ENCODE measurements at places on chromosomes 5 and 9. TPM values are rescaled to one million over a fixed set of nuclear protein-coding genes. Genes with fewer than 3 reads are reported as not detected.

Gene SLC45A2
- 0.46 TPM for polyA plus RNA-seq

Gene NDUFS4
- polyA plus RNA-seq = 143 TPM

- no peaks in the 10 kb centered on the region for H3K36me3 ChIP-seq
- no peak overlapping the region for H3K27ac ChIP-seq
- DNase-seq = no peak
- H3K4me3 ChIP-seq = no peak overlapping the region
- H3K4me1 ChIP-seq = peaks cover 4% of the 10 kb centered on the region
These were observed 46.8 kb upstream of the IER5L start for GRCh38 chr9:129224618-129225489.

Gene FOXD1
- polyA plus RNA-seq = 7.2 TPM

DNA sequence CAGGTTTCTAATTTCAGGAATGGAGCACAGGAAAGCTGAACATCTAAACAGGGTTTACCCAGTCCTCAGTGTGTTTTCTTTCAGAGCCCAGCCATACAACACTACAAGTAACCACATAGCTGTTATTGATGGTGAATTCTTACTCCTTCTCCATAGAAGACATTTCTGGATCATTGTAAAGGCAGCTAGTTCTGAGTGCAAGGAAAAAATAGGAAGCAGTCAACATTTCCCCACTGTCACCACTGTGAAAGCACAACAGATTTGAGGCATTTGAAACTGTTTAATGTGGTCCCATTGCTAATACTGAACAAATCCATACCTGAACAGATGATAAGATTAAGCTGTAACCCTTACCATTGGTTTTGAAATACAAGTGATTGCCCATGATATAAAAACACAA lies 145.0 kb upstream of the PCA3 start:
- H3K4me1 ChIP-seq = no peaks in the 10 kb centered on the region
- DNase-seq = no peak
- H3K27me3 ChIP-seq = no peaks in the 10 kb centered on the region
- no peak overlapping the region for H3K27ac ChIP-seq
- H3K4me3 ChIP-seq = no peak overlapping the region

Gene TYRP1
- polyA plus RNA-seq = 1.2 TPM

DNA sequence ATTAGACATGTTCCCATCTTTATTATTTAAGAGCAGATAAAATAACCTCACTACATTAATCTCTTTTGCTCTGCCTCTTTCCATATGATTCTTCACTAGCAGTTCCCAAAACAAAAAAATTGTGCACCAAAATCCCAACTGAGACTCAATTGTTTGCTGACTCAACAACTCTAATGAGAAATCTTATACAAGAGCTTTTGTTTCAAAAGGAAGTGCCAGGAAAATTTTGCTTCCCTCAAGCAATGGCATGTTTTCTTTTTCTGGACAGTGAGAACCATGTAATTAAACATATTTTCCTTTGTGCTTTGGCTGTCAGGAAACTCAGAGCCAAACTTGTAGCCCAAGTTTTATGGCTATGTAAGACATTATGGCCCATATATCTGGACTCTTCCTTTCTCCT lies 62.0 kb downstream of the TMC1 start:
- DNase-seq = no peak
- H3K27ac ChIP-seq = no peak overlapping the region
- no peaks in the 10 kb centered on the region for H3K36me3 ChIP-seq
- H3K4me1 ChIP-seq = peaks cover 17% of the 10 kb centered on the region
- no peaks in the 10 kb centered on the region for H3K27me3 ChIP-seq
- no peak overlapping the region for H3K4me3 ChIP-seq

Gene MAN2A1
- polyA plus RNA-seq = 30.7 TPM

- H3K4me3 ChIP-seq = no peak overlapping the region
- no peaks in the 10 kb centered on the region for H3K36me3 ChIP-seq
- no peaks in the 10 kb centered on the region for H3K27me3 ChIP-seq
These were observed 1485.1 kb downstream of the EFNA5 start for GRCh38 chr5:106185661-106186081.

Gene SEC16A
- polyA plus RNA-seq = 60.3 TPM

- H3K27me3 ChIP-seq = peaks cover 61% of the 10 kb centered on the region
- no peak overlapping the region for H3K4me3 ChIP-seq
- H3K27ac ChIP-seq = no peak overlapping the region
- no peak for DNase-seq
- H3K36me3 ChIP-seq = no peaks in the 10 kb centered on the region
These were observed 14.4 kb upstream of the DMRT3 start for GRCh38 chr9:962023-962422.

Gene NFIB
- 86.4 TPM for polyA plus RNA-seq

Gene LCN9
- polyA plus RNA-seq = not detected

- H3K27me3 ChIP-seq = no peaks in the 10 kb centered on the region
- DNase-seq = no peak
- H3K36me3 ChIP-seq = no peaks in the 10 kb centered on the region
These were observed 131.7 kb upstream of the GDNF start for GRCh38 chr5:37971483-37972024.

Gene LCN10
- not detected for polyA plus RNA-seq

- no peak overlapping the region for H3K4me3 ChIP-seq
- H3K27ac ChIP-seq = no peak overlapping the region
- peaks cover 13% of the 10 kb centered on the region for H3K4me1 ChIP-seq
These were observed 52.5 kb downstream of the PFDN1 start for GRCh38 chr5:140250386-140250785.

GRCh38 chr5:11037080-11037479 lies 276.0 kb upstream of the DAP start:
- no peaks in the 10 kb centered on the region for H3K27me3 ChIP-seq
- no peaks in the 10 kb centered on the region for H3K4me1 ChIP-seq
- H3K4me3 ChIP-seq = no peak overlapping the region
- DNase-seq = no peak
- no peak overlapping the region for H3K27ac ChIP-seq

DNA sequence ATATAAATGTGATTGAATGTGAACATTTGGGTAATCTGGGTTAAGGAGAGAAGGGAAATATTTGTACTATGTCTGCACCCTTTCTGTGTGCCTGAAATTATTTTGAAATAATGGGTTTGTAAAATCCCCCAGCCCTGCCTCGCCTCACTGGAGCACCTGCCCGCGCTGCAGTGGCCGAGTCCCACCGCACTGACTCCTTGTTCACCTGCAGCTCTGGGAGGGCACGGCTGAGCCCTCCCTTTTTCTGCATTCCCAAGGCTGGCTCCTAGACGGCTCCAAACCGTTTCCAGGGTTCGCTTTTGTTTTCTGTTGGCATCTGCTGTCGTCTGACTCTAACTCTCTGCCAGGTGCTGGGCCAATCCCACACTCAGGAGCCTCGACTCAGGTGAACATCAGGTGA lies 17.6 kb upstream of the PPP1R26 start:
- H3K4me3 ChIP-seq = no peak overlapping the region
- no peaks in the 10 kb centered on the region for H3K27me3 ChIP-seq
- no peaks in the 10 kb centered on the region for H3K36me3 ChIP-seq
- no peak overlapping the region for H3K27ac ChIP-seq
- H3K4me1 ChIP-seq = peaks cover 2% of the 10 kb centered on the region

Gene TMC1
- polyA plus RNA-seq = 2.0 TPM

DNA sequence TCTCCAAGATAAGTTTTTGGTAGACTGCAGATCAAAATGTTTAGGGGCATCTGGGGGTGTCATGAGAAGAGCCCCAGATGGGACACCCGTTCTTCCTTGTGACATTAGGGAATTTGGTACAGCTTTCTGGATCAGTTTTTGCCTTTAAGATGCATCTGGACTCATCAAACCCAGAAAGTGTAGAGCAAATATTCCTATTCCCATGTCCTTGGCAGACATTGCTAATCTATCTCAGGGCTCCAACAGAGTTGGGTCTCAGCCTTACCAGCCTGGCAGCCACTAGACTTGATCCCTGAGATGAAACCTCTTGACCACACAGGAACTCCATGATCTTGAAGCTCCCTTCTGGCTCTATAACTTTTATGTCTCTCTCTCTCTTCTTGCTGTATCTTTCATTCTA lies 35.6 kb downstream of the ERGIC1 start:
- peaks cover 73% of the 10 kb centered on the region for H3K4me1 ChIP-seq
- no peak overlapping the region for H3K4me3 ChIP-seq
- peaks cover 4% of the 10 kb centered on the region for H3K36me3 ChIP-seq
- DNase-seq = no peak
- H3K27ac ChIP-seq = peak overlapping the region; percentile 58

GRCh38 chr5:158995694-158996173 lies 104.0 kb downstream of the EBF1 start:
- H3K36me3 ChIP-seq = no peaks in the 10 kb centered on the region
- DNase-seq = no peak
- H3K27me3 ChIP-seq = no peaks in the 10 kb centered on the region
- peaks cover 2% of the 10 kb centered on the region for H3K4me1 ChIP-seq
- peak overlapping the region; percentile 35 for H3K27ac ChIP-seq
- no peak overlapping the region for H3K4me3 ChIP-seq

DNA sequence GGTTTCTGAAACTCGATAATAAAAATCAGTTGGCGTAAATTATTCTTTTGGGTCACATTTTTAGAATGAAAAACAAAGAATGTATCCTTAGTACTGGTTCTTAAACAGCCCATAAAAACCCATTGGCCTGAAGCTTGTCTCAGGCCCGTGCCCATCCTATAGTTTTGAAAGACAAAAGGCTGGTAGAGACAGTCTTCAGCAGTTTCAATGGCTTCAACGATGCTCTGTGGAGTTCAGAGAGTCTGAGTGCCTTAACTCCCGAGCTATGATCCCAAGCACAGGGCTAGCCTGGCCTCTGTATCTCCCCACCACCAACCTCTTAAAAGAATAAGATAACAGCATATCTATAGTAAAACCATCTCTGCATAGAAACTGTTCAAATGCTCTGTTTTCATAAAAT lies 595.0 kb downstream of the CDH12 start:
- no peak overlapping the region for H3K27ac ChIP-seq
- H3K27me3 ChIP-seq = no peaks in the 10 kb centered on the region
- no peaks in the 10 kb centered on the region for H3K4me1 ChIP-seq
- H3K36me3 ChIP-seq = no peaks in the 10 kb centered on the region
- no peak overlapping the region for H3K4me3 ChIP-seq
- DNase-seq = no peak

DNA sequence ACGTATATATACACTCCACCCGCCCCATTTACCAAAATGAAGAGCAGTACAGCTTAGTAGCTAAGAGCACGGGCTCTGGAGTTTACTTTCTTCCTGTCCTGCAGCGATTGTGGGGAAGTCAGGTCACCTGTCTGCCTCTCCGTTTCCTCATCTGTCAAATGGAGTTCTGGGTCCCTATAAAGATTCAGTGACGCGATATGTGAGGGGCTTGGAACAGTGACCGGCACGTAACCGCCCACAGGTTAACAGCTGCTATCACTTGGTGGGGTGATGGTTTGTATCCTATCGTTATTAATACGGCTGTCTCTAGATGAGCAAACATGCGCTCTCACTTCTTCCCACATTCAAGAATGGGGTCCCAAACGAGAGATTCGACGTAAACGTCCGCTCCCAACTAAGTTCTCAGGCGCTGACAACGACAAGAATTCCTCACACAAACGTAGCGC lies 426 bp downstream of the FAM114A2 start:
- H3K27me3 ChIP-seq = no peaks in the 10 kb centered on the region
- DNase-seq = peak; percentile 30
- peak overlapping the region; percentile 79 for H3K27ac ChIP-seq
- peak overlapping the region; percentile 91 for H3K4me3 ChIP-seq
- peaks cover 3% of the 10 kb centered on the region for H3K4me1 ChIP-seq

DNA sequence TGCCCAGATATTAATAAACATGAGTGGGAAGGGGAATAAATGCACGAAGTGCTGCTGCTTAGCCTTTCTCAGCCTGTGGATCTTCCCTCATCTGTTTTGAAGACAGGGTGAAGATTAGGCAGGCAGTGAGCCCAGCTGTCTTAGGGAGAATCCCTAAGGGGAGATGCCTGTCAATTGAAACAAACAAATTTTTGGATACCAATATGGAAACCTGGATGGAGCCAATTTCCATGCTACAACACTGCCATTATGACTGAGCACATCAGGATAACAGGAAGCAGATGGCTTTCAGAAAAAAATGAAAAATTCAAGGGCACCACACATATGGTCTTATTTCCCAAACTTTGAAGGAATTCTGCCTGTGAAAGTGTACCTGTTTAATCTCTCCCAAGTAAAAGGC lies 80.3 kb downstream of the HMHB1 start:
- H3K27me3 ChIP-seq = no peaks in the 10 kb centered on the region
- H3K36me3 ChIP-seq = no peaks in the 10 kb centered on the region
- no peak overlapping the region for H3K27ac ChIP-seq
- peaks cover 2% of the 10 kb centered on the region for H3K4me1 ChIP-seq
- peak; percentile 44 for DNase-seq
- H3K4me3 ChIP-seq = no peak overlapping the region

DNA sequence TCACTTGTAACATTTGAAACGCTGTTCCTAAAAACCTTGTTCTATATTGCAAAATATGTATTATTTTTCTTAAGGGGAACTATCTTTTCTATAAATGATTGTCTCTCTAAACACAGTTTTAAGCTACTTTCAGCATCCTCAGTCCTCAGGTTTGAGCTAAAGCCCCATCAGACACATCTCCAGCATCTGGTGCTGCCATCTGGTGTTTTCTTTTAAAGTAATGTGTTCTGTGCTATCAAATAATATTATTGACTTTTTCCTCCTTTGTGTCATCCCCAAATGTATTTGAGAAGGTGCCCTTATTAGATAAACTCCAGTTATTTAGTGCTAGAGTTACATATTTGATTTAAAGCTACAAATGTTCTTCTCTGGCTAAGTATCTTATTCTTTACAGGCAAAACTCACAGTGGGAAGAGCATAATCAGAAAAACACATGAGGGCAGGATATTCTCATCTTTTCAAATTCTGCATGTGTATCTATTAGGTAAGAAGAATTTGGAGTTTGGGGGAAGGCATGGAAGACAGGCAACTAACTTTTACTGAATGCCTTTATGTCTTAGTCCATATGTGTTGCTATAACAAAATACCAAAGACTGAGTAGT lies 27.5 kb downstream of the ZNF474 start:
- H3K27me3 ChIP-seq = no peaks in the 10 kb centered on the region
- DNase-seq = no peak
- H3K4me3 ChIP-seq = no peak overlapping the region
- H3K4me1 ChIP-seq = no peaks in the 10 kb centered on the region

GRCh38 chr5:40082313-40082712 lies 597.4 kb upstream of the PTGER4 start:
- no peak for DNase-seq
- no peaks in the 10 kb centered on the region for H3K27me3 ChIP-seq
- H3K4me1 ChIP-seq = no peaks in the 10 kb centered on the region
- no peak overlapping the region for H3K4me3 ChIP-seq
- no peak overlapping the region for H3K27ac ChIP-seq
- H3K36me3 ChIP-seq = no peaks in the 10 kb centered on the region

Gene PDE4D
- 22.5 TPM for polyA plus RNA-seq
